M059J (cell line): ENCODE measurements at places on chromosomes 3 and 15. TPM values are rescaled to one million over a fixed set of nuclear protein-coding genes. Genes with fewer than 3 reads are reported as not detected.
A peak's percentile ranks its signal among the peaks of the same experiment; 100 is the strongest.

DNA sequence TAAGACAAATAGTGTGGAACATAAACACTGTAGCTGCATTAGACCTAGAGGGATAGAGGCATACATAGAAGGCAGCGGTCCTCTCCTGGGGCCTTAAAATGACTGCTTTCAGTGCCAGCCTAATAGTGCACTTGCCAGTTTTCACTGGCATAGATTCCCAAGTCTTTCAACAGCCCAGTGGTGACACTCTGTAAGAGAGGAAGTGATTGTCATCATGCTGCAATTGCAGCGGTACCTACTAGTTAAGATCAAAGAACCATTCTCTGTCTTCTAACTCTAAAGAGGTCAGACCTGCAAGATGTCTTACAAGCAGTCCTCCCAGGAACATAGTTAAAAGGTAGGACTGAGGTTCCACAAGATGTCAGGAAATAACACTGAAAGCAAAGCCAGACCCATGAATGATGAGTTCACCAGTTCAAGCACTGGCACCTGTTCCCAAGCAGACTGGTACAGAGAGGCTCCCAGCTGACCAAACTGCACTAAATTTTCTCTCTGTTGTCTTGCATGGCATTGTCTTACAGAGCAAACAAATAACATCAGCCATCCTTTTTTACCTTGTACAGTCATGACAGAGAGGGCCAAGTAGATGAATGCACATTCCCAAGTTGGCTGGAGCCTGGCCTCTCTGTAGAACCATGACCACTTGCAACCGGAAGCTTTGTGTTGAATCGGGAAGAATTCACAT, 100.5 kb upstream of the SKOR1 start:
- no peak for DNase-seq

KNG1 gene
- total RNA-seq = not detected in 2 replicates

- DNase-seq = no peak
These were observed 171.7 kb downstream of the C3orf38 start for GRCh38 chr3:88321363-88322050.

GRCh38 chr15:51227940-51228732, 110.3 kb downstream of the CYP19A1 start:
- DNase-seq = peak; percentile 96

TMEM207 gene
- total RNA-seq = not detected in 2 replicates

GRCh38 chr3:66195347-66195783, 25.4 kb upstream of the SLC25A26 start:
- DNase-seq = peak; percentile 42

BCL2A1 gene
- total RNA-seq = 0.10 and 0.69 TPM in 2 replicates

DNA sequence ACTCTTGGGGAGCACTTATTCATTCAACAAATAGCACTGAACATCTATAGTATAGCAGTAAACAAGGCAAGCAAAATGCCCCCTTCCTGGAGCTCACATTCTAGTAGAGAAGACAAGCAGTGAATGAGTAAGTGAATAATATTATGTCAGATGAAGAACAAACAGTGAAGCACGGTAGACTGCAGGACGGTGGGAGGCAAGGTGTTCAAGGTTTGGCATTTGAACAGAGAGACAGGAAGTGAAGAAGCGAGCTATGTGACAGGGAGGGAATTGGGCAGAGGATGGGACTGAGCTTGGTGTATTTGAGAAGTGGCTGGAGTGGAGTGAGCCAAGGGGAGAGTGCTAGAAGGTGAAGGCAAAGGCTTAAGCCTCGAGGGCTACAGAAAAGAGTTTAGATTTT, 1.4 kb downstream of the CRELD1 start:
- no peak for DNase-seq

ALDH1A2 gene
- 0.17 TPM in 1 of 2 replicates, not detected in the other for total RNA-seq

- peak; percentile 18 for DNase-seq
These were observed 46.6 kb upstream of the MDFIC2 start for GRCh38 chr3:70358978-70359580.

SLMAP gene
- 26.1 and 31.2 TPM in 2 replicates for total RNA-seq

DNA sequence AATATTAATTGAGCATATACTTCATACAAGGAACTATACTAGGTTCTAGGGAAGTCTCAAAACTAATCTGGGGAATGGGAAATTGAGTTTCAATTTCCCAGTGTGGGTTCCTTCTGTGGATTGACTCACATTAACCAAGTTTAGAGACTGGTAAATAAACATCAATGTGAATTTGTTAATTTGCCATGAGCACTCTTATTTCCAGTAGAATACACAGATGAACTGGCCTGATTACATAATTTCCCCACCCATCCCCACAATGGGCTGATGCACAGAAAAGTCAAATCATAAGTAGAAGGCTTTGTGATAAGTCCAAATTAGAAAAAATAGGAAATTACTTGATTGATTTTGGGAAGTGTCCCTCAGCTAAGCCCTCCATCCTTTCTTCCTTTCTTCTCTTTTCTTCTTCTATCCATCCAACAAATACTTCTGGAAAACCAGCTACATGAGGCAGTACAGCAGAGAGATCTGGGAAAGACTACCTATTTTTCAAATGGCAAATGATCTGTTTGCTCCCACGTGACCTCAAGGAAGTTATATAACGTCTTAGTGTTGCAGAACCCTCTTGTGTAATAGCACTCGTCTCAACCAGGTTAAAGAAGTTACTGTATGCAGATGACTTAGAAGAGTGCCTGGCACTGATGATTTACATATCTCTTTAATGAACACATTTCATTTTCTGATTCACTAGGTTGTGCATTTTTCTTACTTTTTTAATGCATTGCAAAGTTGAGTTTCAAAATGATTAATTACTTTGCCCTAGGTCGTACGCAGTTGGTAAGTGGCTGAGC, 312.3 kb downstream of the SV2B start:
- peak; percentile 22 for DNase-seq

DNA sequence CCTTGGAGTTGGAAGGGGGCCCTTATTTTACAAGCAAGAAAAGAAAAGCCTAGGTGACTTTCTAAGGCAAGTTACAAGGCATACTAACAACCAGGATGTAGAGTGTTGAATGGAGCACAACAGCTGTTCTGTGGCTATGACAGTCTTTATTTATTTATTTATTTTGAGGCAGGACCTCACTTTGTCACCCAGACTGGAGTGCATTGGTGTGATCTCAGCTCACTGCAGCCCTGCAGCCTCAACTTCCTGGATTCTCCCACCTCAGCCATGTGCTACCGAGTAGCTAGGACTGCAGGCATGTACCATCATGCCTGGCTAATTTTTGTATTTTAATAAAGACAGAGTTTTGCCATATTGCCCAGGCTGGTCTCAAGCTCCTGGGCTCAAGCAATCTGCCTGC, 973.4 kb downstream of the ROBO1 start:
- no peak for DNase-seq

NUP210 gene
- total RNA-seq = 3.5 and 8.5 TPM in 2 replicates

LDHAL6B gene
- total RNA-seq = not detected in 2 replicates

DNA sequence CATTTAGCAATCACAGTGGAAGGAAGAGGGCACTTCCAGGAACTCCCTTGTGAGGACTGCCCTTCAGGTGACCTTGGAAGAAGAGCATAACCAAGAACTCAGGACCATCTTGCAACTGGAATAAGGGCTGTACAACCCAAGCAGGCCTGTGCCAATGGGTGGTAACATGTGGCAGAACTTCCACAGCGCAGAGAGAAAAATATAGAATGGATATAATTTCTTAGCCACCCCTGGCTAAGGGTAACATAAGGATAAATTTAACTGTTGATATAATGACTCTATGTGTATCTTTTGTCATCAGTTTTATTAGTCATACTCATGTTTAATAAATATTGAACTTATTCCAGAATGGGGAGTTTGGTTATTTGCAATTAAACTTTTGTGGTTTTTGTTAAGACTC, 13.4 kb upstream of the MFSD1 start:
- peak; percentile 46 for DNase-seq

RARB gene
- total RNA-seq = 37.1 and 40.2 TPM in 2 replicates

DNA sequence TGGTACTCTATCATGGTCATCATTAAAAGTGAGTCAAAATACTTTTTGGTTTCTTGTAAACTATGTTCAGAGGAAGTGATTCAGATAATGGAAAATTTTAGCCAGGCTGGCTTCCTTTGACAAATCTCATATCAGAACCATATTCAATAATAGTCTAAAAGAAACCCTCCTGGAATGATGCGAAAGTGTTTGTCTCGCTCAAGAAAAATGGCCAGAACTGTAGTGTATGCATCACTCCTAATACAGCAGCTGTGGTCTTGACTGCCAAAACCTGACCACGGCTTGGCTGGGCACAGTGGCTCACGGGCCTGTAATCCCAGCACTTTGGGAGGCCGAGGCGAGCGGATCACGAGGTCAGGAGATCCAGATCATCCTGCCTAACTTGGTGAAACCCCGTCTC, 35.6 kb upstream of the KCNMB2 start:
- DNase-seq = peak; percentile 78

DNA sequence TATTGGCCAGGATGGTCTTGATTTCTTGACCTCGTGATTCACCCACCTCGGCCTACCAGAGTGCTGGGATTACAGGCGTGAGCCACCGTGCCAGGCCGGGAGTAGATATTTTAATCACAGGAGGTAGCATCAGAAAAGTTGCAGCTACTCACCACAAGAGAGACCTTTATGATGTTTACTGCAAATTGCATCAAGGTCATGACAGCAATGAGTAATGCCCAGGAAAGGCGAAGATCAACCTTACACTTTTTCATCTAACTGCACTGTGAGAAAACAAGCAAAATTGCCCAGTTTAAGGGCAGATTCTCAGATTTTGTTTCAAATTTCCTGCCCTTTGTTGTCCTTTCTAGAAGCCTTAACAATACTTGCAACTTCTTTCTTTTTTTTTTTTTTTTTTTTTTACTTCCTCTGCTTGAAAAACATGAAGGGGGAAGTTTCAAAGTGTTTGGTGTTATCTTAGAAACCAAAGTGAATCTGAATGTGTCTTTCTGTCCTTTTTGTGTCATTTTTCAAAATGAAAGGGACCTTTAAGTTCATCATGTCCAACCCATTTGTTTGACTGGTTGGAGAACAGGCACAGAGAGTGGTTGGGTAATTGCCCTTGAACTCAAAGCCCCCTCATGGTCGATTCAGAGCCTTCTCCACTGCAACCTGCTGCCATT, 25.0 kb downstream of the TGFBR2 start:
- peak; percentile 81 for DNase-seq

GOLGA8K gene
- not detected in 2 replicates for total RNA-seq

PLSCR1 gene
- 665 and 782 TPM in 2 replicates for total RNA-seq

DNA sequence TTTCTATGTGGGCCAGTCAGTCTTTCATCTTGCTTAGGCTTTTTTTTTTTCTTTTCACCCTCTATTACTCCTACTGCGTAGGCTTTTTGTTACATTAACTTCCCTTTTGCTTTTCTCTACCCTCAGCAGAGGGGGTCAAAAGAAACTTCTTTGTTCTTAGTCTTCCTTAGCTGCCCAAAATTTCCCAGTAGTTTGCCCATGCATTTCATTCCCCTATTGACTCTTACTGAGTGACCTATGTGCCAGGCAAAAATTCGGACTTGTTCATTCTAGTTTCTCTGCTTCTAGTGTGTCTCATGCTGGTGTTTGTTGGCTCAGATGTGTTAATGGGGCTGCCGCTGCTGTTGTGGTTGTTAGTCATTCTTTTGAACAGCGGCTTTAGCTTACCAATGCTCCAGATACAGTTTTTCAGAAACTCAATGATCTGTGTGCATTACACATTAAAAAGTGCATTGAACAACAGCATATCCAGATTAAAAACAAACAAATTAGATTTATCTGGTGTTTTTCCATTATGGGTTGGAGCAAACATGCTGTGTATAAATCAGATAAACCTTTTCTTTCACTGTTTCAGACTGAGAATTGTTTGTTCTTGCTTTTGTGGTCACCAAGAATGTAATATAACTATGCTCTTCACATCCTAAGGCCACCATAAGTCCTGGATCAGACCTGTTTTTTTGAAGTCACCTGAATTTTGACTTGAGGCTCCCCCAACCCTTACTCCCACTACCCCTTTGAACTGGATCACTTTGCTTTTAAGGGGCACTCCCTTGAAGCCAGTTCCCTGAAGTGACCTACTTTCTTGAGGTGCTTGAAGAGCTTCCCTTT, 43.1 kb downstream of the PDE8A start:
- DNase-seq = peak; percentile 83

HRG gene
- total RNA-seq = not detected in 2 replicates

GRCh38 chr3:197302696-197303341, 4.4 kb upstream of the DLG1 start:
- DNase-seq = peak; percentile 86

- DNase-seq = no peak
These were observed 22.3 kb downstream of the VIPR1 start for GRCh38 chr3:42524751-42525150.

DNA sequence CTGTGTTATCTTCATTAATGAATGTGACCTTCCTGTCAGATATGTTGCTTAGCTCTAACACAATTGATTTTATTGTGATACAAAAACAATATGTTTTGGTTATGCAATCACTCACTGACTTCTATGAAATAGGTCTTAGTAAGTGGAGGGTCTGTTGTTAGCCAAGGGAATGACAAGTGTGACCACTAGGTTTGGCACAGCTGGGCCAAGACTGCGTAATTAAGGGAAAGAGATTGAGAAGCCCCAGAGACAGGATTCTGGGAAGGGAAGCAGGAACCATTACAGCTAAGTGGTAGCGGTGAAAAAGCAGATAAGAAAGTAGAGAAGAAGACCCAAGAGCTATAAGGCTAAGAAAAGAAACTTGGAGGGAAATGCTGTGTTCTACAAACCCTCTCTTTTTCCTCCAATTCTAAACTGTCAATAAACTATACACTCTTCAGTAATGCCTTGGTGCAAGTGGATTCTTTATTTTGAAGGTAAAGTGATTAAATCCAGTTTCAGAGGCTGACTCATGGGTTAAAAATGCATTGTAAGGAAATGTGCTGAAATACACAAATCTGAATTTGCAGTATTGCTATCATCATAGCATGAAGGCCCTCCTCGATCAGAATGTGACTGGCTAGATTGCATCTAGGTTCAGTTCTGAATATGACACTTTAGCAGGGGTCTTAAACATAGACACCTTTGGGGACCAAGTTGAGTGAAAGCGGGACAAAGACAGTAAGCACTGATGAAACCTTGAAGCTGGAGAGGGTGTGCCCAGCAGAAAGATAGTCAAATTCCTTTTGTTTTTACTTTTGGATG, 26.1 kb downstream of the KCNMB2 start:
- DNase-seq = peak; percentile 54

GRCh38 chr3:119657887-119658702, 2.3 kb downstream of the POPDC2 start:
- no peak for DNase-seq

CDCP1 gene
- total RNA-seq = 23.7 and 33.5 TPM in 2 replicates

GRCh38 chr15:51193526-51193925, 98.8 kb upstream of the TNFAIP8L3 start:
- no peak for DNase-seq

GRCh38 chr3:4995500-4996053, 16.3 kb downstream of the BHLHE40 start:
- DNase-seq = peak; percentile 98

DNA sequence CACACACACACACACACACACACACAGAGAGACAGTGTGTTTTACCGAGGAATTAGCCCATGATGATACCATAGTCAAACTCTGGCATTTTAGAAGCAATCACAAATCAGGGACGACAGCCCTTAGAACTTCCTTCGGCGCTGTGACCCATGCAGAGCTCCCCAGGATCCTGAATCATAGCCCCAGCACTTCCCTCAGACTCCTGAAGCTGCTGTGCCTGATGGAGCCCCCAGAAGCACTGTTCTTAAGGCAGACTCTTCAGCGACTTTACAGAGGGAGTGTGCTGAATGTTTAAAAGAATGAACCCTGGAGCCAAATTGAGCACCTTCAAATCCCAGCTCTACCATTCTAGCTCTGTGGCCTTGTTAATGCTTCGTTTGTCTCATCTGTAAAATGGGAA, 89.3 kb upstream of the LIPC start:
- DNase-seq = no peak

CSTA gene
- 0.30 TPM in 1 of 2 replicates, not detected in the other for total RNA-seq
